ENCODE measurements at places on chromosomes 11 and 22.
A peak's percentile ranks its signal among the peaks of the same experiment; 100 is the strongest.

- DNase-seq = no peak
Observed at GRCh38 chr11:70507466-70508230, 109.3 kb downstream of the CTTN start.

DNA sequence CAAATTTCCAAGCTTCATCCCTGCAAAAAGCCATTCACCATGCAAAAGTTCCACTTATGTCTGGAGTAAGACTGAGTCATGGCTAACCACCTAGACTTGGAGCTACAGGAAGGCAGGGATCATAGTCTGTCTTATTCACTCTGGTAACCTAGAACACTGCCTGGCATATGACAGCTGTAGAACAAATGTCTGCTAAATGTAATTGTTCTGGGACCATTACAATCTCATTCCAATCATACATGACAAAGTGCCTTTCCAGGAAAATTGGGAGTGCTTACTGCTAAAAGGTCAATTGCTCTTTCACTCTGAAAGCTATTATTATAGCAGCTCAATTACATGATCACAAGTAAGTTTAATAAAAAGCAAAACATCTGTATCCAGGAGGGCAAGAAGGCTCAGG is 99.1 kb upstream of the CHRM4 start:
- DNase-seq = no peak

- DNase-seq = no peak
Observed at GRCh38 chr11:61155312-61155711, 5.9 kb downstream of the VPS37C start.

DNA sequence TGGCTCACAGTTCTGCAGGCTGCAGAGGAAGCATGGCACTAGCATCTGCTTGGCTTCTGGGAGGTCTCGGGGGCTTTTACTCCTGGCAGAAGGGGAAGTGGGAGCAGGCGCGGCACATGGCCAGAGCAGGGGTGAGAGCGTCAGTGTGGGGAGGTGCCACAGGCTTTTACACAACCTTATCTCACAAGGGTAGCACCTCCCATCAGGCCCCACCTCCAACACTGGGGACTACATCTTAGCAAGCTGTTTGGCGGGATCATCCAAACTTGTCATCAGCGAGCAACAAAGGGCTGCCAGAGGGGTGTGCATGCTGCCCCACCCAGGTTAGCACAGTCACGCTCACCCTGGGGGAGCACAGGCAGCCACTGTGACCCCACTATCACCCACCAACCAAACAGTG is 18.9 kb upstream of the YPEL1 start:
- no peak for DNase-seq

GRCh38 chr22:45888221-45889092 is 88.5 kb downstream of the WNT7B start:
- no peak for DNase-seq

DNA sequence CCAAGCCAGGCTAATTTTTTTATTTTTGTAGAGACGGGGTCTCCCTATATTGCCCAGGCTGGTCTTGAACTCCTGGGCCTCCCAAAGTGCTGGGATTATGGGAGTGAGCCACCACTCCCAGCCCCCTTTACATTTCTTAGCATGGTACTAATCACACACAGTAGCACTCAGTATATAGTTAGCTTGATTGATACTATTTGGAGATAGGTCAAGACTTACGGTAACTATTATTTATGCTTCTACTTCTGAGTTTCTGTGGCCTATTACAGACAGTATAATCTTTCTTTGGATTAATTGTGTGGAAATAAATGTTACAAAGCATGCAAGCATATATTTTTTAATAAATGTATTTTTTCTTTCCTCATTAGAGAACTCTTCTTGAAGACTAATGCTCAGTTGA is 192.2 kb downstream of the UVRAG start:
- no peak for DNase-seq

DNA sequence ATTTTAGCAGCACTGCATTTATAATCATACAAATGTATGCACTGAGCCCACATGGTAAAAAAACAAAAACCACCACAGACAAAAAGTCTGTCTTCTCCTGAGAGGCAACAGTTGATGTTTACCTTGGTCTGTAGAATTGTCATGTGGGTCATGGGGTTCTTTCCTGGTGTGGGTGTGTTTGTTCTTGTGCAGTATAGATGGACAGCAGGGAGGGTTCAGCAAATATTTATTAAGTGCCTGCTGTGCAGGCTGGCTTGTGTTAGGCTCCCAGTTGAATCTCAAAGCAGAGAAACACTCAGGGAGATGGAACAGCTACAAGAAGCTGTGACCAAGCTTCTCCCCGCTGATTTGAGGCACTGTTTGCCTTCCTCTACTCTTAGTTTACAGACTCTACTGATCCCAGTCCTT is 82.2 kb downstream of the PISD start:
- no peak for DNase-seq

GRCh38 chr11:131686836-131687235 is 316.4 kb downstream of the NTM start:
- no peak for DNase-seq

DNA sequence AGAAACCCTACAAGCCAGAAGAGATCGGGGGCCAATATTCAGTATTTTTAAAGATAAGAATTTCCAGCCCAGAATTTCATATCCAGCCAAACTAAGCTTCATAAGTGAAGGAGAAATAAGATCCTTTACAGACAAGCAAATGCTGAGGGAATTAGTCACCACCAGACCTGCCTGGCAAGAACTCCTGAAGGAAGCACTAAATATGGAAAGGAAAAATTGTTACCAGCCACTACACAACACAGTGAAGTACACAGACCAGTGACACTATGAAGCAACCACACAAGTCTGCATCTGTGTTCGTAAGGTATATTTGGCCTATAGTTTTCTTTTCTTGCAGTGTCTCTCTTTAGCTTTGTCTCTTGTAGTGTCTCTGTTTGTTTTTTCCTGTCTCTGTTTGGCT is 29.0 kb downstream of the TMEM225 start:
- no peak for DNase-seq

- DNase-seq = no peak
Observed at GRCh38 chr22:35567351-35568141, 26.9 kb downstream of the RASD2 start.

GRCh38 chr11:75350743-75351540 is 519 bp downstream of the ARRB1 start:
- no peak for DNase-seq

- peak; percentile 80 for DNase-seq
Observed at GRCh38 chr22:19431649-19432132, at the start of gene HIRA. Gene HIRA (minus strand): TSS chr22:19431733. CDS start chr22:19431476, 257 bp downstream.

DNA sequence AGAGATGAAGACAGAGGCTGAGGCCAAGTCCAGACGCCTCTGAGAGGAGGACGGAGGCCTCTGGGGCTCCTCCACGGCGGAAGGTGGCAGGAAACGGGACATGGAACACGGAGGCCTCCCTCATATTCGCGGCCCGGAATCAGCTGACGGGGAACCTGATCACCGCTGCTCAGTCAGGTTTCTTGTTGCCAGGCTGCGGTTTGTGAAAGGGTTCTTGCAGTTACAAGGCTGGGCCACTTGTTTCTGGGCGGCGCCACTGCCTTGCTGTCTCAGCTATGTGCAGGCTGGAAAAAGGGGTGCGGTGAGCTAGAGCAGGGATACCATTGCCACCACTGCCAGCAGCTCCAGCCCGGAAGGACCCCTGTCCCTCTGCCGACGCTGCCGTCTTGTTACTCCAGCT is 10.0 kb upstream of the MMP1 start:
- DNase-seq = no peak

GRCh38 chr11:70481625-70482528 is 83.5 kb downstream of the CTTN start:
- no peak for DNase-seq

Data from activated naive CD4-positive, alpha-beta T cell (primary cell).